Kidney epithelial cell (primary cell): ENCODE measurements at places on chromosomes 7 and 10. TPM values are rescaled to one million over a fixed set of nuclear protein-coding genes. Genes with fewer than 3 reads are reported as not detected.

DNA sequence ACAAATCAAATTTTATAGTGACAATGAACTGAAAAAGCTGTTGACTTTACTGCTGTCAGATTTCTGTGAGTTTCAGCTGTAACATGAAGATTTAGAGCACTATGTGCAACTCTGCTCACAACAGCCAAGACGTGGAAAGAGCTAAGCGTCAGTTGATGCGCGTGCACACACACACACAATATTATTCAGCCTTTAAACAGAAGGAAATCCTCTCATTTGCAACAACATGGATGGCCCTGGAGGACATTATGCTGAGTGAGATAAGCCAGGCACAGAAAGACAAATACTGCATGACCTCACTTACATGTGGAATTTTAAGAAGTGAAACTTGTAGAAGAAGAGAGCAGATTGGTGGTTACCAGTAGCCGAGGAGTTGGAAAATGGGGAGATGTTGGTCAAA is 82.8 kb upstream of the FRMD4A start:
- DNase-seq, result no peak

GRCh38 chr7:79185605-79186004 is 267.9 kb downstream of the MAGI2 start:
- no peak for DNase-seq

GRCh38 chr10:13528875-13529713 is at the start of gene BEND7:
BEND7 (minus strand) TSS chr10:13529014; CDS start chr10:13528533, 481 bp downstream.
- no peak for DNase-seq

- no peak for DNase-seq
These were observed 10.5 kb downstream of the NRG3 start for GRCh38 chr10:81885491-81885890.

DNA sequence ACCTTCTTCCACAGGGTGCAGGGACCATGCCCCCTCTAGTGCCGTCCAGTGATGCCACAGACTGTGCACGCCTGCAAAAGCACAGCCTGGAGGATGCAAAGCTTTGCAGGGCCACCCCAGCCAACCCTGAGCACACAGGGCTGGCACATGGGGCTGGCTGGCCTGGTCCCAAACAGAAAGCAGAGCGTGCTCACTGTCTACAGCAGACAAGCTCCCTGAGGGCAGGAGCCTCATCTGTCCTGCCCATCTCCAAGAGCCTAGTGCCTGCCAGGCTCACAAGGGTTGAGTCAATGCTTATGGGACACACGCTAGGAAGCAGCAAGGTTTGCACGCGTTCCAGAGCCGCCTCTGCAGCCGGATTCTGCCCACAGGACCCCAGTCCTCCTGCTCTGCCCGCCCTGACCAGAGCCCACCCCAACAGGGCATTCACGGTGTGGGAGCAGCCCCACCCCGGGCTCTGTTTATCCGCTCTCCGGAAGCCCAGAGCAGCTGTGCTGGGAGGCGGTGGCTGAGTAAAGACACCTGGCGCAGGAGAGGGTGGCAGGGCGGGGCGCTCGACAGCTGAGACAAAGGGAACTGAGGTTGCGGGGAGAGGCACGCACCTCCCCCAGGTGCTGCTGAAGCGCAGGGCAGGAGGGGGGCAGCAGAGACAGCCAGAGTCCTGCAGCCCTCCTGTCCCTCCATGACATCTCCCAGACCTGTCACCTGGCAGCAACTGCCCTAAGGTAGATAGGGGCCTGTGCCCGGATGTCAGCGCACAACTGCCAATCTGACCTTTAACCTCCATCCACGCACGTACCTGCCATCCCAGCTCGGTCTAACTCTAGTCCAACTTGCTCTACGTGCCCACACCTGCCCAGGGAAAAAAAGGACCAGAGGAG is 4.3 kb downstream of the KCNH2 start:
- no peak for DNase-seq

- DNase-seq, result no peak
These were observed 42.8 kb downstream of the MINDY3 start for GRCh38 chr10:15817409-15818046.

DNA sequence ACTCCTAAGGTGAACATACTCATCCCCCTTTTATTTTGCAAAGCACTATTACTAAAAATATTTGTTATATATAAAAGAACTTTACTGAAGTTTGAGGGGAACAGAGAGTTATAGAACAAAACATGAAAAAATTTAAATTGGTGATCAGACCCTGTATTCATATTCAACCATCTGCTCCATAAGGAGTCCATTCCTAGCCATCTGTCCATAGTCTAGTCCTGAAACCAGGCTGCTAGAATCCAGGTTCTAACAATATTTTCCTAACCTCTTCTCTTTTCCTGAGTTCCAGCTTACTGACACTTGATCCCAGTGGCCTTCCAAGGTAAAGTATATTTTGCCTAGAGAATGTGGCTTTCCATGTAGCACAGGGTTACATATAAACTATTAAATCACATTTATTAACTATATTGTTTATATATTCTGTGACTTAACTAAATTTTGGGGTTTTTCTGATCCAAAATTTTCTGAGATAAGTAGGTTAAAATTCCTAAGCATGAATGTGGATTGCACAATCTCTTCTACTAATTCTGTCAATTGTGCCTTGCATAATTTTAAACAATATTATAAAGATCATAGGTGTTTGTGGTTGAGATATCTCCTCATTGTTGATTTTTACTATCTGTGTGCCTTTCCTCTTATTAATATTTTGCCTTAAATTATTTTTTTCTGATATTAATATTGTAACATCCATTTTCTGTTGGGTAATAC is 137.6 kb upstream of the MAGI2 start:
- no peak for DNase-seq

GRCh38 chr7:94632338-94633013 is 23.5 kb downstream of the SGCE start:
- DNase-seq, result peak; percentile 49

DNA sequence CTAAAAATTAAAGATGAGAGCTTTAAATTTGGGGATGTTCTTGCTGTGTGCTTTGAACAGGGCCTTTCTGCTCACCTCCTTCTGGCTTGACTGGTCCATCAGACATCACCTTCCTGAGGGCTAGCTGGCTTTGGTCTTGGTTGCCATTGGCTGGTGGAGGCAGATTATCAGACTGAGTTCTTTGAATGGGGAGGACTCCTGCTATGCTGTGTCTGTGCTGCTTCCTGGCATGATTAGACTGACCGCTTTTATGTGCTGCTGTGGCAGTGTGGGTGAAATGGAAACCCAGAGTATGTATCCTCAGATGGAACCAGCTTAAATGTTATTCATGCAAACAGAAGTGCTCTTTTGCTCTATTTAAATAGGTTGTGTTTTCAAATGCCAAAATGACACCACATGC is 341.6 kb downstream of the PCLO start:
- no peak for DNase-seq

DNA sequence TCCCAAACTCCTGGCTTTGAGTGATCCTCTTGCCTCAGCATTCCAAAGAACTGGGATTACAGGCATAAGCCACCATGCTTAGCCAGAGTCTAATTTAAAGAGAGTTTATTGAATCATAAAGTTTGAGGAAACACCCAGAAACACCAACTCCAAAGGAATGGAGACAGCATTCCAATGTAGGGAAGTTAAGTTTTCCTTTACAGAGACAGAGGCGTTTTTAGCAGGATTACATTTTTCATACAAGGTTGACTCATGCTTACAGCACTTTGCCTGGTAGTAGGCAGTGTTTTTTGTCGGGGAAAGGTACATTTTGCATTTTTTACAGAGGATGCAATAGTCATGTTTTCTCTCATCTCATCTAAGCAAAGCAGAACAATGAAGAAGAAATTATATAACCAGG is 18.9 kb upstream of the OPN4 start:
- DNase-seq, result no peak

- DNase-seq, result no peak
These were observed 8.7 kb upstream of the EN2 start for GRCh38 chr7:155449008-155449868.

DNA sequence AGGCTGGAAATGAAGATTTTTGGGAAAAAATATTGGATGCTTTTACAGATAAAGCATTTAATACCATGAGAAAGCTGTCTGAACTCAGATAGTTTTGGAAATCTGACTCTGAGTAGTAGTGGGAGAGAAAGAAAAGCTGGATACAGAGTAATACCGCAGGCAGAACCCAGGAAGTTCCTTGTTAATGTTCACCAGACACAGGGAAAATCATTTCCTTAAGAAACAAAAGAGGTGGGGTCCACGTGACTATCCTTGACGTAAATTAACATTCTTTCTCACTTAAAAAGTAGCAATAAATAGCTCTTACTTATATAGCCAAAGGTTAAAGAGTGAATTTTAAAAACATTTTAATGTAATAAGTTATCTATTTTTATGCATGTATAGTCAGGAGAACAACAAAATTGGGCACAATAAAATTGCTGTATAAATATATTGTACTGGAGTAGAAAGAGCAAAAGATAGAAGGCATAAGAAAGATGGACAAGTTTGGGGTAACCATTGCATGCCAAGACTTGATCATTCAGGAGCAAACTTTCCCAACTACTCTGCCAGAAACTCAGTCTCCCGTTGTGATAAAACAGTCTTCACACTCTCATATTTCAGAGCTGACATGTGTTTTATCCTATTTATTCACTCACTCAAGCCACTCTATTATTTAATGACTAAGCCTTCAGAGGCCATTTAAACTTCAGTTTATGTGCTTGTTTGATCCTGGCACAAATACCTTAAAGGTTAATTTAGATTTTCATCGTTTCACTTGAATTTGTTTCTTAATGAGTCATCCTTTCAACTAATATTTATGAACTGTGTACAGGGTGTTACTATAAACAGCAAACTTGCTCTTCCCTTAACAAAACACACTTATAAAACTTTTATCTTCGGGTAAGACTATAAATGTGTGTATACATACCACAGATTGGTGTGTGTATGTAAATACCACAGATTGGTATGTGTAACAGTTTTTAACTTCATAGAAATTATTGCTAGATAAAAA is 143.1 kb downstream of the GNAI1 start:
- DNase-seq, result peak; percentile 86

- no peak for DNase-seq
These were observed 49.7 kb downstream of the MICALL2 start for GRCh38 chr7:1409555-1409954.

DNA sequence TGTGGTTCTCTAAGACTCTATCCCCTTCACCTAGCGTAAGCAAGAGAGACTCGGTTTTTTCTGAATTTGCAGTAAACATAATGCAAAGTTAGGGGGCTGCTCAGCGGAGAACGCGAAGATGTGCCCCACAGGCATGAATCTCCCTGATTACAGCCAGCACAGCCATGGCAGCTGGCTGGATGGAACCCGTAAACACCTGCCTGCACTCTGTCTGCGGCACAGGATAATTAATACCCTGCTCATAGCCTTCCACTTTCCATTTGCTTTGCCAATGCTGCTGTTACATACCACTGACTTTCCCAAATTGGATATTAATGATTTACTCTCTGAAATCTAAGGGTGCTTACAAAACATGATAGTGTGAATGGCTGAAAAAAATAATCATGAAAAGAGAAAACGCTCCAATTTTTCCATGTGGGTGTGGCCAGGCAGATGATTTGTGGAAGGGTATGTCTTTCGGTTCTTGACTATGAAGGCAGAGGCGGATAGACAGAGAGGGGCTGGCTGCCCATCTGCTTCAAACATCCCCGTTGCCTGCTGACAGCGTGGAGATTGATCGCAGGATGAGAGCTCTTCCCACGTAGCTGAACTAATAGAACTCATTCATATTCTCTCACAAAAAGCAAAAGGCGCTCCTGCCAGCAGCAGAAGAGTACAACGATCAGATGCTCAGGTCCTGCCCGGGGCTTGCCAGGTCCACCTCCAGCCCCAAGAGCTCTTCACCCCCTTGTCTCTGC is 193.2 kb upstream of the GHITM start:
- no peak for DNase-seq

C1GALT1 gene
- 47.6 and 102 TPM in 2 replicates for total RNA-seq

STEAP1 gene
- 5.7 and 6.9 TPM in 2 replicates for total RNA-seq

AGMO gene
- 0.04 TPM in 1 of 2 replicates, not detected in the other for total RNA-seq

DDX21 gene
- 104 and 112 TPM in 2 replicates for total RNA-seq

SLC18A3 gene
- total RNA-seq, result not detected in 2 replicates

MMP21 gene
- 0.07 and 0.08 TPM in 2 replicates for total RNA-seq

LRRC61 gene
- total RNA-seq, result 63.4 and 70.8 TPM in 2 replicates

ZNF3 gene
- 39.9 and 44.9 TPM in 2 replicates for total RNA-seq

BTBD16 gene
- total RNA-seq, result 2.0 TPM in 1 of 2 replicates, not detected in the other
